Activated CD4-positive, alpha-beta T cell treated with anti-CD3 and anti-CD28 coated beads, Interleukin-2, amount 10 ng/mL, durations not matched to agents 24 days and 14 days (primary cell): ENCODE measurements at places on chromosomes 4 and X.

DNA sequence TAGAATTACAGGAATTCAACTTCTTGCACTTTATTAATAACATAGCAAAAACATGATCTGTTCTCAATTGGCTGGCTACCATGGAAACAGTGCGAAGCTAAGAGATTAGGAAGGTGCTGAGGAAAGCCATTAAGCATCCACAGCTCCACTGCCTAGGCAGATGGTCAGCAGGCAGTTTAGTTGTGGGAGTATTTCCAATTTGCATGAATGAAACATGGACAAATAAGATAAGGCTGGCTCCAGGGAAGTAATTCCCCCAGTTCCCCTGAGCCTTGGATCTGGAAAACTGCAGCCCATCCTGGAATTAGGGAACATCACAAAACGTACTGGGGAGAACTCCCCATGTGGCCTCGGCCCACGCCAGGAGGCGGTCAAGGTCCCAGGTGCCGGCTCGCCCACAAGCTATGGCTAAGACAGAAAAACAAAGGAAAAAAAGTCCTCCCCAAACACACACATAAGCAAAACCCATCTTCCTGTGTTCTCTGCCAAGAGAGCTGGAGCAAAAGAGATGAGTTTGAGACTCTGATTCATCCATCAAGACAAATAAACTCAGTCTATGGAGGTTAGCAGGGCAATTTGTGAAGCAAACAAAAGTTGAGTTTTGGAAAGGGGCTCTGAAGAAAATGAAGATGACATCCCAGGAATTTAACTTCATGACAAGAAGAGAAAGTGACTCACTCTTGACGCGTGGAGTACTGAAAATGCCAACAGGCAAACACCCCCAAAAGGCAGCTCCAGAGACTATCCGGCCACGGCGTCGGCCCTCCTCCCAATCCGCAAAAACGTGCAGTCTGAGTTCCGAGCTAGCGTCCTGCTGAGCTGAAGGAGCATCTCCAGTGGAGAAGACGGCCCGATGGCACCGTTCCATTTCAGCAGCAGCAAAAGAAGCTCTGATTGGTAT is 45.1 kb downstream of the IGFBP7 start:
- H3K4me3 ChIP-seq: no peak overlapping the region
- H3K27ac ChIP-seq: no peak overlapping the region
- DNase-seq: no peak

DNA sequence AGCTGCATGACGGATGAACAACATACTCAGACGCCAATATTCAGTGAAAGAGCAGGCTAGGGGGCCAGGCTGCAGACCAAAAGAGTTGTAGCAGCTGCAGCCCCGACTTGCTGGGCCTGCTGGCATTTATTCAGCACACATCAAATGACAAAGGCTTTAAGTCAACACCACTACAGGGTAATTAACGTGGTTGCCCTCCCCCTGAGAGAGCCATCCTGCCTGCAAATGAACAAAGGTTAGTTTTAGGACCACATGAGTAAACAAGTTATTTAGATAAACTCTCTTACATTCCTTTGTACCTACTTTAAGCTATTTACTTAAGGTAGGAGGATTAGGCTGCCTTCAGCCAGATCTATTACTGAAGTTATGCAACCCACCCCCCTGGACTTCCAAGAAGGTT is 1329.1 kb downstream of the PCDH18 start:
- no peak overlapping the region for H3K27ac ChIP-seq
- no peak overlapping the region for H3K4me3 ChIP-seq
- DNase-seq: no peak
- no peaks in the 10 kb centered on the region for H3K27me3 ChIP-seq
- no peaks in the 10 kb centered on the region for H3K36me3 ChIP-seq
- H3K4me1 ChIP-seq: no peaks in the 10 kb centered on the region

- peaks cover 15% of the 10 kb centered on the region for H3K4me1 ChIP-seq
- peaks cover under 1% of the 10 kb centered on the region for H3K36me3 ChIP-seq
- peak overlapping the region; percentile 82 for H3K4me3 ChIP-seq
- peaks cover 18% of the 10 kb centered on the region for H3K27me3 ChIP-seq
- DNase-seq: peak; percentile 72
Measured at GRCh38 chr4:107931775-107932321, 499 bp downstream of the CYP2U1 start.

GRCh38 chrX:46758163-46758955 is 559 bp downstream of the SLC9A7 start:
- H3K36me3 ChIP-seq: peaks cover 12% of the 10 kb centered on the region
- DNase-seq: no peak
- peaks cover 24% of the 10 kb centered on the region for H3K4me1 ChIP-seq
- peaks cover 1% of the 10 kb centered on the region for H3K27me3 ChIP-seq

DNA sequence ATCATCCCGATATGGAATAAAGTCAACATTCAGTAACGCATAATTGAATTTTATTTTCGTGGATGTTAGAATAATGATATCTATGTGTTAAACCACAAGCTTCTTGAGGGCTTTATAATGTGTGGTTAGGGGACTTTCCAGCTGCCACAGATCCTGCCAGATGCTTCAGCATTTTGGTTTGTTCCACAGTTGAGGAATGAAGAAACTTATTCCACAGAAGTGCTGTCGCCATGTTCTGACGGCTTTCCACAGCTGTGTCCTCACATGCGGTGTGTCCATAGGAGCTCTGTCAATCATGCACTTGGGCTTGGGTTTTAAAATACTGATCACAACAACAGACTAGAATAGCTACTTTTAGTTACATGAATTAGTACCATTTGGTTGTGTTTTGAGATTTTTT is 411.9 kb downstream of the TRIML1 start:
- no peaks in the 10 kb centered on the region for H3K36me3 ChIP-seq
- H3K27me3 ChIP-seq: no peaks in the 10 kb centered on the region
- no peaks in the 10 kb centered on the region for H3K4me1 ChIP-seq
- H3K4me3 ChIP-seq: no peak overlapping the region
- no peak overlapping the region for H3K27ac ChIP-seq

GRCh38 chr4:105490523-105490922 is 16.7 kb upstream of the PPA2 start:
- H3K27ac ChIP-seq: no peak overlapping the region
- no peak for DNase-seq
- H3K27me3 ChIP-seq: peaks cover under 1% of the 10 kb centered on the region
- H3K4me1 ChIP-seq: no peaks in the 10 kb centered on the region
- H3K36me3 ChIP-seq: no peaks in the 10 kb centered on the region

DNA sequence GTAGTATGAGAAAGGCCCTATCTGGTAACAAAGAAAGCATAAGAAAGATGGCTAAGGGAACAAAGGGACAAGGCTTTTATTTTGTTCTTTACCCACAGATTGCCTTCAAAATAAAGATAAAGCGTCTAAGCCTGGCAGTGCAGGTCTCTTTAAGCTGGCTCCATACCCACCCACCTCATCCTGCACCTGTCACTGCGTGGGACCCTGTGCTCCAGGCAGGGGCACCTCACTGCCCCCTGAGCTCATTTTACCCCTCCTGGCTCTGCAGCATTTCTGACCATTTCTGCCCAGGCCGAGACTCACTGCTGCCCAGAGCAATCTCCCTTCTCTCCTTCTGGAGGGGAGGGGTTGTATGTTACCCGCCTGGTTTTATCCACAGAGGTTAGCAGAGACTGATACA is 1.7 kb upstream of the CYP4V2 start:
- H3K4me1 ChIP-seq: peaks cover 23% of the 10 kb centered on the region
- peak overlapping the region; percentile 94 for H3K27ac ChIP-seq
- no peak for DNase-seq

GRCh38 chr4:110641218-110641617 is 18.3 kb upstream of the PITX2 start:
- no peak overlapping the region for H3K4me3 ChIP-seq
- no peak overlapping the region for H3K27ac ChIP-seq
- peaks cover 7% of the 10 kb centered on the region for H3K36me3 ChIP-seq
- DNase-seq: no peak
- peaks cover 2% of the 10 kb centered on the region for H3K4me1 ChIP-seq

DNA sequence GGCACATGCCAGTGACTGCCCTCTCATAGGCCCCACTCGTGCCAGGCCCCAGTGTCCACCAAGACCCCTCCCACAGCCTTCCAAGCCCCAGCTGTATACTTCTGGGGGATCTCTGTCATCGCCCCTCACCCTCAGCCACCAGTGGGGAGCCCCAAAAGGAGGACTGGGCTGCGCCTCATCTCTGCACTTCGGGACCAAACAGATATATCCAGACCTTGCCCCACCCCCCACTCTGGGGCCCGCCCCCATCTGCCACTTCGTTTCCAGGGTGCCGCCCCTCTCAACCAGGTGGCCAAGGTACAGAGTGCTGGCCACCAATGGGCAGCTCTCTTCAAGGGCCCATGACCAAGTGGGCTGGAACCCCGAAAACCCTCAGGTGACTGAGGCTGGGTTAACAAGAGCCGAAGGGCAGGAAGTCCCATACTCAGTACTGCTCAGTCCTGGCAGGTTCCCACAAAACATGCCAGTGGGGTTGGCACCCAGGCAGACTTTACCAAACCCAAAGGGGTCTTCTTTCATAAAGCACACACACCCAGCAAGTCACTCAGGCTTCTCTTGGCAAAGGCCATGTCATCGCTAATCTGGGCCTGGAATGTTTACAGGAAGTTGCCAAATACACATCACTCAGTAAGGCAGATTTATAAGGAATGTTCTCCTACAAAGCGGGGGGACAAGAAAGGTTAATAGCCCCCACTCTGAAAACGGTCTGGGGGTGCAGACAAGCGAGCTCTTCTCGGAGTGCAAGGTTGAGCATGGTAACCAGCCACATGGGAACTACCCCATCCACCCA is 4.4 kb downstream of the ZFYVE28 start:
- H3K27me3 ChIP-seq: peaks cover 23% of the 10 kb centered on the region
- H3K4me3 ChIP-seq: peak overlapping the region; percentile 78
- peak overlapping the region; percentile 91 for H3K27ac ChIP-seq
- peaks cover 57% of the 10 kb centered on the region for H3K4me1 ChIP-seq

- DNase-seq: no peak
- no peaks in the 10 kb centered on the region for H3K36me3 ChIP-seq
- H3K4me3 ChIP-seq: no peak overlapping the region
- no peaks in the 10 kb centered on the region for H3K4me1 ChIP-seq
Measured at GRCh38 chr4:71520850-71521249, 182.0 kb downstream of the SLC4A4 start.

- H3K36me3 ChIP-seq: no peaks in the 10 kb centered on the region
- H3K27ac ChIP-seq: no peak overlapping the region
- H3K4me1 ChIP-seq: no peaks in the 10 kb centered on the region
Measured at GRCh38 chr4:76658231-76659102, 223.4 kb downstream of the SHROOM3 start.

- peak; percentile 54 for DNase-seq
- peak overlapping the region; percentile 90 for H3K27ac ChIP-seq
- H3K4me1 ChIP-seq: peaks cover 19% of the 10 kb centered on the region
- no peaks in the 10 kb centered on the region for H3K27me3 ChIP-seq
- peak overlapping the region; percentile 99 for H3K4me3 ChIP-seq
- H3K36me3 ChIP-seq: peaks cover 10% of the 10 kb centered on the region
Measured at GRCh38 chrX:155216940-155217440, 730 bp downstream of the VBP1 start.

- no peaks in the 10 kb centered on the region for H3K36me3 ChIP-seq
- H3K4me3 ChIP-seq: no peak overlapping the region
- H3K27me3 ChIP-seq: no peaks in the 10 kb centered on the region
- H3K27ac ChIP-seq: no peak overlapping the region
- DNase-seq: no peak
Measured at GRCh38 chr4:63717384-63717783, 691.9 kb downstream of the TECRL start.

GRCh38 chr4:5050520-5051277 is 581 bp upstream of the STK32B start:
- no peak overlapping the region for H3K27ac ChIP-seq
- peak overlapping the region; percentile 75 for H3K4me3 ChIP-seq
- H3K36me3 ChIP-seq: no peaks in the 10 kb centered on the region

GRCh38 chrX:39145859-39146258 is 344.6 kb downstream of the MID1IP1 start:
- H3K4me1 ChIP-seq: peaks cover 2% of the 10 kb centered on the region
- no peak overlapping the region for H3K4me3 ChIP-seq

DNA sequence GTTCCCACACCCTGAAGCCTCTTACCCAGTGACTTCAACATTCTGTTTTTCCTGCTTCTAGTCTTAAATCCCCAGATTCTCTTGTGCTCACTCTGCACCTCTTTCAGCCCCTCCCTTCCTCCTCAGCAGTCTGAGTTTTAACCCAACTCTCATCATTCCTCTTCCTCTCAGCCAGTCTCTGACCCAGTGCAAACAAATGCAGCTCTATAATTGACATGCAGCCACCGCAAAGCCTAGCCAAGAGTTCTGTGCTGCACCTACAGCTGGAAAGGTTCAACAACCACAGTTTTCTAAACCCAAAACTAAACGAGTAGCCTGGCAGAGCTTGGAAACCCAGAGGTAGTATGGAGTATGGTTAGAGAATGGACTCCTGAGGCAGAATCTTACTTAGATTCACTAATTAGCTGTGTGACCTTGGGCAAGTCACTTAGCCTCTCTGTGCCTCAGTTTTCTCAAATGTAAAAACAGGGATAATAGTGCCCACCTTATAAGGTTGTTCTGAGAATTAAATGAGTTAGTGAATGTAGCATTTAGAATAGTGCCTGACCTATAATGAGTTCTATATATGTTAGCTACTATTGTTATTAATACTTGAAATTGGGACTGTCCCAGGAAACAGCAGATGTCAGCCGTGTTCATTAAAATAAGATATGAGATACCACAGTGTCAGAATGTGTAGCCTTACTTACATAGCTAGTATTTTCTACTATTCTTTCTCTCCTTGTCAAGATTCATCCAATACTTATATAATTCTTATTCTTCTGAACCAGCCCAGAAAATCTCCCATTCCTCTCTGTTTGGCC is 3.5 kb downstream of the TMEM154 start:
- DNase-seq: no peak
- peak overlapping the region; percentile 22 for H3K27ac ChIP-seq
- H3K4me3 ChIP-seq: no peak overlapping the region
- peaks cover 45% of the 10 kb centered on the region for H3K4me1 ChIP-seq
- no peaks in the 10 kb centered on the region for H3K27me3 ChIP-seq
- peaks cover 16% of the 10 kb centered on the region for H3K36me3 ChIP-seq

- no peak for DNase-seq
- H3K4me1 ChIP-seq: peaks cover 71% of the 10 kb centered on the region
- no peaks in the 10 kb centered on the region for H3K27me3 ChIP-seq
Measured at GRCh38 chrX:19746919-19747651, 140.3 kb downstream of the SH3KBP1 start.

GRCh38 chr4:186500721-186501304 is 54.6 kb downstream of the MTNR1A start:
- no peaks in the 10 kb centered on the region for H3K36me3 ChIP-seq
- H3K4me1 ChIP-seq: no peaks in the 10 kb centered on the region
- H3K27ac ChIP-seq: no peak overlapping the region
- DNase-seq: no peak
